Chondrocyte (in vitro differentiated cells): ENCODE measurements at places on chromosomes 12 and 14. TPM values are rescaled to one million over a fixed set of nuclear protein-coding genes. Genes with fewer than 3 reads are reported as not detected.

Gene WSCD2
- 0.23 to 1.6 TPM (median 0.32 TPM) in 3 replicates for total RNA-seq

Gene CELA1
- not detected in 3 replicates for total RNA-seq

Gene AVPR1A
- 0.15 to 0.45 TPM (median 0.41 TPM) in 3 replicates for total RNA-seq

Gene SIX4
- total RNA-seq: 26.0 to 44.9 TPM (median 26.2 TPM) in 3 replicates

DNA sequence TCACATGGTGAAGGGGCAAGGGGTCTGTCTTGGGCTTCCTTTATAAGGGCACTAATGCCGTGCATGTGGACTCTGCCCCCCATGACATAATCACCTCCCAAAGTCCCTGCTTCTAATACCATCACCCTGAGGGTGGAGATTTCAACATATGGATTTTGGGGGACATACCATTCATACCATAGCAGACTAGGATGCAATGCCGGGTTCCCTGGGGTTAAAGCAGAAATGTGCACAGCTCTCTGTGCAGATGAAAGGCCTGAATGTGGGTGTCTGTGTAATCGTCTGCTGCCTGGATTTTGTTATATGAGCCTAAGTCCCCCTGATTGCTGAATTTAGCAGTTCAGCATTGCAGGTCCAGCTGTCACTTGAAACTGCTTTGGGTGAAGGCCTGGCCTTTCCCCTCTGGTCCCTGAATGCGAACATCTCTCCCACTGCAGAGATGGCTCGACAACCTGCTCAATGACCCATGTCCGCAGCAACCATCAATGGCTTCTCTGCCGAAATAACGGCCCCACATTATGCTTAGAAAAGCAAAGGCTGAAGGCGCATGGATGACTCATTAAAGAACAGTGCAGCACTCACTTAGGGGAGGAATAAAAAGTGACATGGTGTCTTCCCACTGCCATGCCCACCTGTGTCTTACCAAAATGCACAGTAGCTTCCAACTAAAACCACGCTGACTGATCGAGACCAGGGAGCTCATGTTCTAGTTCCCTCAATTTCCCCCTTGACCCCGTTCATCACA, 286.3 kb downstream of the DPF3 start:
- no peaks in the 10 kb centered on the region for H3K36me3 ChIP-seq
- peaks cover 21% of the 10 kb centered on the region for H3K4me1 ChIP-seq
- no peaks in the 10 kb centered on the region for H3K27me3 ChIP-seq
- DNase-seq: no peak
- H3K4me3 ChIP-seq: no peak overlapping the region

GRCh38 chr14:93525696-93526451, 95.1 kb downstream of the UNC79 start:
- H3K36me3 ChIP-seq: no peaks in the 10 kb centered on the region
- no peak overlapping the region for H3K27ac ChIP-seq
- H3K27me3 ChIP-seq: no peaks in the 10 kb centered on the region
- DNase-seq: no peak
- H3K4me1 ChIP-seq: no peaks in the 10 kb centered on the region
- no peak overlapping the region for H3K4me3 ChIP-seq

DNA sequence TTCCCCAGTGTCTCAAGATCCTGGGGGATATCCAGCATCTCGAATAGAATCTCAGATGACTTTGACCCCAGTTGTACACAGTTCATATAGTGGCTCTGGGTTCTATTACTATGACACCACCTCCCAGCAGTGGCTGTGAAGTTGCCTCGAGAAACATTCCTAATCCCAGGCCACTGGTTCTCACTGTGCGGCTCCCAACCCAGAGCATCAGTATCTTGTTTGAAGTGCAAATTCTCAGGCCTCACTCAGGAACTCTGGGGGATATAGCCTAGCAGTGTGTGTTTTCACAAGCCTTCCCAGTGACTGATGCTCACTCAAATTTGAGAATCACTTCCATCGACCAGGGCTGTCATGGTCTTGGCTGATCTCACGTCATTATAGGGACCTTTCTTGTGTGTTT, 69.3 kb upstream of the IGF1 start:
- DNase-seq: no peak
- H3K27ac ChIP-seq: no peak overlapping the region
- H3K4me1 ChIP-seq: peaks cover 7% of the 10 kb centered on the region
- H3K4me3 ChIP-seq: no peak overlapping the region
- H3K36me3 ChIP-seq: no peaks in the 10 kb centered on the region

- H3K4me3 ChIP-seq: no peak overlapping the region
- H3K27me3 ChIP-seq: no peaks in the 10 kb centered on the region
- no peak for DNase-seq
- peaks cover 31% of the 10 kb centered on the region for H3K36me3 ChIP-seq
- peaks cover 20% of the 10 kb centered on the region for H3K4me1 ChIP-seq
Measured at GRCh38 chr12:103783744-103784664, 57.0 kb downstream of the NT5DC3 start.
